ENCODE measurements at places on chromosomes 2 and 18.

DNA sequence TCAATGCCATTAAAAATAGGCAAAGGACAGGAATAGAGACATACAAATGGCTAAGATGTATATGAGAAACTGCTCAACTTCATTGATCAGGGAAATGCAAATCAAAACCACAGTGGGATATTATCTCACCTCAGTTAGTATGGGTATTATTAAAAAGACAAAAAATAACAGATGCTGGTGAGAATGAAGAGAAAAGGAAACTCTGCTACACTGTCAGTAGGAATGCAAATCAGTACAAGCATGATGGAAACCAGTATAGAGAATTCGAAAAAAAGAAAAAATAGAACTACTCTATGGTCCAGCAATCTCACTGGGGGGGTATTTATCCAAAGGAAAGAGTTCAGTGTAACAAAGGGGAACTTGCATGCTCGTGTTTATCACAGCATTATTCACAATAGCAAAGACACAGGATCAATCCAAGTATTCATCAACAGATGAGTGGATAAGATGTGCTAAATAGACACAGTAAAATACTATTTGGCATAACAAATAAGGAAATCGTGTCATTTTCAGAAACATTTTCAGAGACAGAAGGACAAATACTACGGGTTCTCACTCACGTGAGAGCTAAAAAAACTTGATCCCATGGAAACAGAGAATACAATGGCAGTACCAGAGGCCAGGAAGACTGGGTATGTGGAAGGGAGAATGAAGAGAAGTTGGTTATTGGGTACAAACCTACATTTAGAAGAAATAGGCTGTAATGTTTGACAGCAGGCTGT lies 60.6 kb downstream of the CCDC74A start:
- no peak for DNase-seq

- DNase-seq = peak; percentile 18
These were observed 12.2 kb downstream of the MYOM1 start for GRCh38 chr18:3207565-3207964.

DNA sequence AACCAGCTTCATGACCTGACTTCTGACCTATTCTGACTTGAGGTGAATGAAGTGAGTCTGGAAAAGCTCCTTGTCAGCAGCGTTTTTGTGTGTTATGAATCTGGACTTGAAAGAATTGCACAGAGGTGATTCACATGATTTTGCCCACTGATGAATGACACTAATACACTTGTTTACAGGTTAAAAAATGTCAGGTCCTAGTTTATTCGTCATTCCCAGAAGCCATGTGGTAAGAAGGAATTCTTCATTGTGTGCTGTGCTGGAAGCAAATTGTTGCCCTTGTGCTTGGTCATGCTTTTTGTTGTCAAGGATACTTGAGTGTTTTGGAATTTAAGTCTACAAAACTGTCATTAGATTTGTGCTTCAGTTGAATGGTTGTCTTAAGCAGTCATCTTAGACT lies 15.5 kb downstream of the SEC11C start:
- peak; percentile 42 for DNase-seq

DNA sequence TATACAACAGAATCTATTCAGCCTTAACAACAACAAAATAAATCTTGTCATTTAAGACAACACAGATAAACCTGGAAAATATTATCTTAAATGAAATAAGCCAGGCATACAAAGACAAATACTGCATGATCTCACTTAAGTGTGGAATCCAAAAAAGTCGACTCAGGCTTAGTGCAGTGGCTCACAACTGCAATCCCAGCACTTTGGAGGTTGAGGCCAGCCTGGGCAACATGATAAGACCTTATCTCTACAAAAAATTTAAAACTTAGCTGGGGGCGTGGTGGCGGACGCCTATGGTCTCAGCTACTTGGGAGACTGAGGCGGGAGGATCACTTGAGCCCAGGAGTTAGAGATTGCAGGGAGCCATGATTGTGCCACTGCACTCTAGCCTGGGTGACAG lies 75.2 kb upstream of the RNU4ATAC start:
- DNase-seq = no peak

DNA sequence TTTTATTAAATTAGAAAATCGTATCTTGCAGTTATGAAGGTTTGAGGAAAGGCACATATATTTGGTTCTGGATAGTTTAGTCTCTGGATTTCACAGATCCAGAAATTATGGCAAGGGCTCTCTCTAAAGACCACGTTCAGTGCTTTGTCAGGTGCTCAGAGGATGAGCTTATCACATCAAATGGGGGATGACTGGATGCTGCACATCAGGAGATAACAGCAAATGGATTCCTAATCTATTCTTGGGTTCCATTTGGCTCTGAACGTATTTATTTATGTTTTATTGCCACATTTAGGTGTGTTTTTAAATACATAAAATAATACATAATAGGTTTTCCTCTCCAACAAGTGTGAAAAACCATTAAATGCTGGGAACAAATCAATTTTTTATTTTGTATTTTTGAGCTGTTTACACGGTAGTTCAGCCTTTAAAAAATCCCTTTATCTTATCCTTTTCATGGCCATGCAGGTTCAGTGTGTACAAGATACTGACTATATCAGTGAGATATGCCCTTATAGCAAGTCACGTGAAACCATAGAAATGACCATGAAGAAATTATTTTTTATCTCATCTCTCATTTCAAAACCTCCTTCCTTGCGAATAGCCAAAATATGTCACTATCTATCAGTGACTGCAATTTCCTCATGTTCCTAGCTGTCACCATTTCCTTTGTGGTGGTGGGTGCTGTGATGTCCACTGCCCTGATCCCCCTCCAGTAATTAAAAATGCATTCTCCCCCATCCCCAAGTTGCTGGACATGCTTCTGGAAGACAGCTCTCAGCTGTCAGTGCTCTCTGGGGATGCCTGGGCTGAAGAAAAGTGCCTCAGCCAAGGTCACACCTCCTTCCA lies 25.9 kb upstream of the CXCR4 start:
- no peak for DNase-seq

- DNase-seq = peak; percentile 8
These were observed at the start of gene CNGA3 for GRCh38 chr2:98346311-98347236. TSS of gene CNGA3 (plus strand) at chr2:98346456. CDS start at chr2:98369976, 23,520 bp downstream.

- peak; percentile 78 for DNase-seq
These were observed 38.3 kb downstream of the TMEM17 start for GRCh38 chr2:62467475-62468321.

DNA sequence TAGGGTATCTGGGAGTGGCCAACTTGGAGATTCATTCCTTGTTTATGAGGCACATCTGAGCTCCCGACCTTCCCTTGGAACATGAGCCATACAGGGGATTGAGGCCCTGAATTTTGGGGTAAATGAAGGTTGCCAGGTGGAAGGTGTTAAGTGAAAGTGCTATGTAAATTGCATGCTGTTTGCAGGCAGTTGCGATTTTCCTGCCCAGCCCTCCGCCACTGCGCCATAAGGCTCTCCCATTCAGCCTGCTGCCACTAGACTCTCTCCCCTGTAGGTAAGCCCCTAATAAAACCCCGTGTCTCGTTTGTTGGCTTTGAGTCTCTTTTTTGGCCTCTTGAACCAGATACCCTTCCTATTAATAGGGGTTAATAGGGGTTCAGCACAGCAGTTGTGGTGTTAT lies 33.8 kb downstream of the PCARE start:
- no peak for DNase-seq

DNA sequence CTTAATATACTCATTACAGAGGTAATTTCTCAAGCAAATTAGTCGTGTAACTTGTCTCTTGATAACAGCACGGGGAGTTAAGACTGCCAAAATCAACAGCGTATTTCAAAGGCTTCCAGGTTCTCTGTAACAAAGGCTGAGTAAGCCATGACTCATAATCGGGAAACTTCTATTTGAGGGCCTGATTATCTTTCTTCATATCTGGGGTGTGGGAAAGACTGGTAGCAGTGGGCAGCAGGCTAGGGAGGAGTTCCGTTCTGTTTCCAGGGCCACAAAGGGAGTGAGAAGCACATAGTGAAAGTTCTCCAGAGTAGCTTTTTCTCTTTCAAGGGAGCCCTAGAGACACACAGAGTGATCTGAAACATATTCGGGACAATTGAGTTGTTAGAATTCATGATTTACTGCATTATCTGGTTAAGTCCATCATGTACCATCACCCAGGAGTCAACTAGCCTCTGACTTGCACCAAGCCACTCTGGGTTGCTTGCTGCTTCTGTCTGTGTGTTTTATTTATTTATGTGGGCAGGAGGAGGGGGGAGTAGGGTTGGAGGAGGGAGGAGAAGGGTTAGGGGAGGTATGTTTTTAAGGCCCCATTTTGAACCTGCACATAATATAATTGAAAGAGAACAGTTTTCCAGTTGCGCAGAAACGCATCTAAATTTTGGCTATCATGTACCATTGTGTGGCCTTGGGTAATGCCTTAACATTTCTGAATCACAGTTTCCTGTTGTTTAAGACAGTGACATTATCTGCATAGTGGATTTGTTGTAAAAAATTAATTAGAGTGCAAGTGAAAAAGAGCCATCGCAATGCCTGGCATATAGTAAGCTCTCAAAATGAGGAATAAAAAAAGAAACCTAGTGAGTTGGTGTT lies 80.5 kb upstream of the ITPRID2 start:
- peak; percentile 95 for DNase-seq

All from fibroblast of mammary gland (primary cell).